ENCODE measurements at places on chromosomes 6 and 20.

DNA sequence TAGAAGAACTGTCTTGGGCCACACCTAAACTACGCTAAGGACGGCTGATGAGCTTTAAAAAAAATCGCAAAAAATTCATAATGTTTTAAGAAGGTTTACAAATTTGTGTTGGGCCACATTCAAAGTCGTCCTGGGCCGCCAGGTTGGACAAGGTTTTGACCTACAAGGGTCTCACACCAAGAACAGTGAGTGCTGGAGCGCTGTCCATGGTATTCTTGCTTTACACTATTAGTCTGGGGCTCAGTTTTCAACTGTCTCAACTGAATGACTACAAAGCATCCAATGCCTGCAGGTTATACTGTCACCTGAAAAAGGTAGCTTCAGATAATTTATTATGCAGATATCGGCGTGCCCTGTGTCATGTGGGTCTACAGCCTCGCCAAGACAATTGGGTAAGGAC, 3.7 kb upstream of the FAXC start:
- DNase-seq: no peak

DNA sequence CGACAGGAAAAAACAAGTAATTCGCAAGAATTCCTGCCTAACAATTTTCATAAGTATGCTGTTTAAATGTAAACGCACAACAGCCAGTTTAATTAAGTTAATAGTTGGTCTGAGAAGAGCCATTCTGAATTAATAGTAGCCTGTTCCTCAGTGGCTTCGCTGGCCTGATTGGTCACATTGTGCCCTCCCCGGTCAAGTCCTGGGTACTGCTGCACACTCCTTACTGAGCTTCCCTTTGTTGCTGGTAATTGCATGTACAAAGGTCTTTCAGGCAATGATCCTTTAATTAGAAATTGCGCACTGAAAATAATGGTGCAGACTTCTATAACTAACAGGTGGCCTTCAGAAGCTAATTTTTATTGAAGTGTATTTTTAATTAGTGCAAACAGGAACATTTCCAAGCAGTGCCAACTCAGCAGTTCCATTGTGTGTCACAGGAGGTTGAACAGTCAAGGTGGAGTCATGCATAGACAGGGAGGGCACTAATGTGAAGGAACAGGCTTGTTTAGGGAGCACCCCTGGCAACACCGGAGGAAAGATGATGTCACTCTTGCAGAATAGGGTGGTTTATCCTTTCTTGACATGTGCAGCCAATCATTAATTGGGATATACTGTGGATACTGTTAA, 92.6 kb upstream of the SLC22A23 start:
- DNase-seq: no peak

DNA sequence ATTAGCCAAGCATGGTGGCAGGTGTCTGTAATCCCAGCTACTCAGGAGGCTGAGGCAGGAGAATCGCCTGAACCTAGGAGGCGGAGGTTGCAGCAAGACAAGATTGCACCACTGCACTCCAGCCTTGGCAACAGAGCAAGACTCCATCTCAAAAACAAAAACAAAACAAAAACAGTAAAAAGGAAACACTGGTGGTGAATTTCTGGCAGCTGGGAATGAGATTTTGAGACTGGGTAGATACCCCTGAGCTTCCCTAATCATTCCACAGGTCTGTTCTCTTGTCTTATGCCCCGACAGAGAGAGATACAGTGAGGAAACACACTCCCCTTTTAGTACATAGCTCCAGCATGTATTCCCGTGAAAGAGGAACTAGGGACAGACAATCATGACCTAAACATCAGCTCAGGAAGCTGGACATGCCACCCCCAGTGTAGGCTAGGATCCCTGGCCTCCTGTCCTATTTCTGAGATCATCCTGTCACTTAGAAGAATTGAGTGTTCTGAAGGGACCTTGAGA, 9.6 kb downstream of the MAN1A1 start:
- DNase-seq: no peak

DNA sequence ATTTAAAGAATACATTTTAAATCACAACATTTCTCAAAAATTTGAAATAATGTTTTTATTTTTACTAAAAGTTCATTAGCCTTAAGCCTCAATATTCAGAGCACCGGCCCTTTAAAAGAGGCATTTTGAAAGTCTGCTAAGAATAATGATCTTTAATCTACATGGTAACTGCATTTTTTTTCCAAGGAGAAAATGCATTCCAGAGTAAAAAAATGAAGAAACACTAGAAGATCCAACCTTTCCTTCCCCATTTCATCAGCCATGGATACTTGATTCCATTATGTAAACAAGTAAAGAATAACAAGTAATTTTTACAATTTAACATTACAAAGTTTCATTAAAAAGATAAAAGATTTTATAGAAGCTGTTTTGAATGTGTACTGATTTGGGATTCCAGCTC, 21.8 kb downstream of the LCA5 start:
- no peak for DNase-seq

DNA sequence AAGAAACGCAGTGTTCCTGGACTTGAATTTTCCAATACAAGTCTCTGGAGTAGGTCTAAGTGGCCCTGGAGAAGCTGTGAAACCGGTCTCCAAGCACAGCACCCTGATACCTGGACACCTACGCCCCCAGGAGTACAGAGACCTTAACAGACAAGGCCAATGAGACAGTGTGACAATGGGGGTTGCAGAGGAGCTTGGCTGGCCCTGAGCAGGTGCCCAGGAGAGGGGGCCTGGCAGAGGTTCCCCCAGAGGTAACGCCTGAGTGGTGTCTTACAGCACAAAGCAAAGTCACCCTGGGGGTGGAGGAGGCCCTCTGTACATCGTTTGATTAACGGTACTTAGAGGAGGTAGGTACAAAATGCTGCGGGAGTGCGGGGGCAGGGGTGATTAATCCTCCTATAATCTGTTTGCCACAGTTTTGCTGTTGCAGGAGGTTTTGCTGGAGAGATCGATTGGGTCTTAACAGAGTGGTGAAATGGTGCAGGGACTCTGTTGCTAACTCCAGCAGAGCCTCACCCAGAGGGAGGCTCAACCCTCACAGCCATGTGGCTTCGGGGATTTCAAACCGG, 37.3 kb upstream of the APCDD1L start:
- DNase-seq: no peak

DNA sequence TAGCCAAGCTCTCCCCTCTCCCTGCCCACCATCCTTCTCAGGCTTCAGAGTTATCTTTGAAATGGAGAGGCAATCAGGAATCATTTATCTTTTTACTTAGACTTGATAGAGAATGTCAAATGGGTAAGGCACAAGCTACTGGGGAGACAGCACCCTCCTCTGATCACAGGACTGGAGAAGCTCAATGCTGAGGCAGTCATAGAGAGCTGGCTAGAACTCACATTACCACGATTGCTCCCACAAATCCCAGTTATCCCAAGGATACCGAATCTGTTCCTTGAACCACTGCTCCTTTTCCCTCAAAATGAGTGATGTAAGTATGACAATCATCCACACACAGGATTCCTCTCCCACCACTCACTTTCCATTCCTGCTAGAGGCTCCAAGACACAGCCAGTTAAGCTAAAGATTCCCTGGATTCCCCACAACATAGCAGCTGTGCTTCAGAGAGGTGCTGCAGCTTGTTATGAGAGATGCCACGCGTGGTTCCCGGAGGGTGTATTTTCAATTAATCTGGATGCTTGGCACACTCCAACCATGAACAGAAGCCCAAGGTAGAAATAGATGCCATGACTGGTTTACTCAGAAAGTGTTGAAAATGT, 96.2 kb upstream of the VGLL2 start:
- no peak for DNase-seq

DNA sequence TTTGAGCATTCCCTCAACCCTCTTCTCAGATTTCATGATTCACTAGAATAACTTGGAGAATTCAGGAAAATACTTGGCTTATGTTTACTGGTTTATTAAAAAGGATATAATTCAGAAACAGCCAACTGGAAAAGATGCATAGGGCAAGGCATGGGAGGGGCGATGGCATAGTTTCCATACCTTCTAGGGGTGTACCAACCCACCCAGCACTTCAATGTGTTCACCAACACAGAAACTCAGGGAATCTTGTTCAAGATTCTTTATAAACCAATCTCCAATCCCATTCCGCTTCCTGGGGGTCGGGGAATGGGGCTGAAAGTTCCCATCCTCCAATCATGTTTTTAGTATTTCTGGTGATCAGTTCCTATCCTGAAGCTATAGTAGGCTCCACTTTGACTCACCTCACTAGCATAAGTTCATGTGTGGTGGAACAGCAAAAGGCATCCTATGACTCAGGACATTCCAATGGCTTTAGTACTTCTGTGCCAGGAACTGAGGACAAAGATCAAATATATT, 164.4 kb downstream of the SIM1 start:
- DNase-seq: no peak

- no peak for DNase-seq
These were observed 3.6 kb downstream of the JARID2 start for GRCh38 chr6:15249371-15250019.

- no peak for DNase-seq
These were observed 226.3 kb upstream of the DTNBP1 start for GRCh38 chr6:15888798-15889772.

DNA sequence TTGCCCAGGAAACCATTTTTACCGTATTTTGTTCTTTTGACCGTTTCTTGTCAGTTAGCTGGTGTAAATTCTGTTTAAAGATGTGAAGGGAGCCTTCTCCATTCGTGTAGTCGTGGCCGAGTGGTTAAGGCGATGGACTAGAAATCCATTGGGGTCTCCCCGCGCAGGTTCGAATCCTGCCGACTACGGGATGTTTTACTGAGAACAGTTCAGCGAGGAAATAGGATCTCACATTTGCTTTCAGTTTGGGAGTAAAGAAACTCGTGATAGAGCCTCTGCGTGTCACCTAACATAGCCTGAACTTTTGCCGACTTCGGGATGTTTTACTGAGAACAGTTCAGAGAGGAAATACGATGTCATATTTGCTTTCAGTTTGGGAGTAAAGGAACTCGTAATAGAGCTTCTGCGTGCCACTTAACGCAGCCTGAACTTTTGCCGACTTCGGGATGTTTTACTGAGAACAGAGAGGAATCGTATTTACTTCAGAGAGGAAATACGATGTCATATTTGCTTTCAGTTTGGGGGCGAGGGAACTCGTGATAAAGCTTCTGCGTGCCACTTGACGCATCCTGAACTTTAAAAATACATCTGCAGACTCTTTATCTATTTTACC, 5.9 kb upstream of the ZNF184 start:
- peak; percentile 83 for DNase-seq

DNA sequence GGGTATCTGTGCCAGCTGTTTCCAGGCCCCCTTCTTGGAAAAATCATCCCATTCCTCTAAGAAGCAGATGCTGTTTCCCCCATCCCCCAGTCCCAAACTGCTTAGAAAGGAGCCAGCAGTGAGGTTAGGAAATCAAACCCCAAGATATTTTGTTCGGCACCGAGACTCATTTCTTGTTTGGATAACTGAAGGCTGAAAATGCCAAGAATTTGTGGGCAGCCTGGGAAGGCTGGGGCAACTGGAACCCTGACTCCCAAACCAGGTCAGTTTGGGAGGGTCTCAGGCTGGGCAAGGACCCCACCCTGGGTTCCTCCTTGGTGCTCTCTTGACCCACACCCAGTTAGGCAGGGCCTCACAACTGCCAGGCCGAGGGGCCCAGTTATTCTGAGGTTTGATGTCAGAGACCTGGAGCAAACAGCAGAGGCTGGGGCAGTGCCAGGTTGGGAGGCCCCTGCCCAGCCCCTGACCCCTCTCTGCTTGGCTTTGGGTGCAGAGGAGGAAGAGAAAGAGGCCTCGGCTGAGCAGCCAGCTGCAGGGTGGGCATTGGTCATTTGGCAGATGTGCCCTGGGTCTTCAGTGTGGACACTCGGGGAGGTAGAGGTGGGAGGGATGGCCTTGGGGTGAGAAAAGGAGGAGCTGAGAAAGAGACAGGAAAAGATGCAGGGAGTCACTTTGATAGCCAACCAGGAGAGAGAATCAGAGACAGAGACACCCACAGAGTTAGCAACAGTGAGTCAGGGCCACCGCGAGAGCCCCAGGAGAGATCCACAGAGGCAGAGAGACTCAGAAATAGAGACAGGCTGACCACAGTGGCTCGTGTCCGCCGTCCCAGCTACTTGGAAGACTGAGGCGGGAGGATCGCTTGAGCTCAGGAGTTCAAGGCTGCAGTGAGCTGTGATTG, 5.0 kb downstream of the ANGPT4 start:
- no peak for DNase-seq

DNA sequence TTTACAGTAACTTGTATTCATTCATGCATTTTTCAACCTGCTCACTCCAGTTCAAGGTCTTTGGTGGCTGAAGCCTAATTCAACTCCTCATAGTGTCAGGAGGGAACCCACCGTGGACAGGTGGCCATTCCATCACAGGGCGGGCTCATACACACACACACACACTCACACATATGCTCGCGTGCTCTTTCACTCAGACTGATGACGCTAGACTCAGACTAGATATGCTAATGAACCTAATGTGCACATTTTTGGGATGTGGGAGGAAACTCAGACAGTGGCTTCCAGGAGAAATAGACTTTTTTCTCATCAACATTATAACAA, 56.7 kb downstream of the TRIM27 start:
- DNase-seq: no peak

GRCh38 chr20:33947709-33948295, 45.9 kb upstream of the RALY start:
- DNase-seq: no peak
